T-helper 17 cell (primary cell): ENCODE measurements at places on chromosomes 2 and 18.

GRCh38 chr18:79465392-79465991, 69.8 kb downstream of the NFATC1 start:
- no peaks in the 10 kb centered on the region for H3K36me3 ChIP-seq
- peak overlapping the region; percentile 79 for H3K27ac ChIP-seq
- no peaks in the 10 kb centered on the region for H3K27me3 ChIP-seq
- peaks cover 8% of the 10 kb centered on the region for H3K4me1 ChIP-seq
- DNase-seq = no peak

DNA sequence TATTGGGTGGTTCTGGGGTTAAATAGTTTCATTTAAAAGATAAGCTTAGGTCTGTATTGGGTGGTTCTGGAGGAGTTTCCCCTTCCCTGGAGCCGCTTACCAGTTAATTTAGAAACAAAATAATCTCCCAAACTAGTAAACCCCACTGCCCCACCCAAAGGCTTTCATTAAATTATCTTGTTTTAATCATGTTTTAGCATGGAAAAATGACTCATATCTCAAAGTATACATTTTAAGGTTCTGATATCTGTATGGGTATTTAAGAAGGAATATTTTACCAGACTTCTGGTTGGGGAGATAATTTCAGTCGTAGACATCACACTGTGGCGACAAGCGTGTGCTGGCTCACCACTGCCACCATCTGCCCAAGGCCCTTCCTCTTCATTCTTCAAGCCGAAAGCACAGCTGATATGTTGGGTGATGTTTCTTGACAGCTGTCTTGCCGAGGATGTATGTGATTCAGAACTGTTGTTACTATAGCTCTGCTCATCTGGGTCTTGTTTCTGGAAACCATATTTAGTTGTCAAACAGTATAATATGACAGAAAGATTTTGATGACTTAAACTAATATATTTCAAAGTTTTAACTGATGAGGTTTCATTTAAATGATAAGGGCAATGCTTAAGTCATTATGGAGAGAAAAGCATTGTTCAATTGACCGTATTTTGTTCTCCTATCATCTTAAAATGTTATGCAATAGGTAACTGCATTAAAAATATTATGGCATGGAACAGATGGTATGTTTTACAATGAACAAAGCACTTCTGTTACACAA, 5.1 kb downstream of the FIGLA start:
- H3K27me3 ChIP-seq = peaks cover 50% of the 10 kb centered on the region
- H3K27ac ChIP-seq = no peak overlapping the region
- no peak for DNase-seq
- H3K4me3 ChIP-seq = no peak overlapping the region
- H3K4me1 ChIP-seq = peaks cover 7% of the 10 kb centered on the region
- peaks cover 8% of the 10 kb centered on the region for H3K36me3 ChIP-seq

- no peak overlapping the region for H3K27ac ChIP-seq
- H3K27me3 ChIP-seq = no peaks in the 10 kb centered on the region
- no peaks in the 10 kb centered on the region for H3K36me3 ChIP-seq
- H3K4me1 ChIP-seq = no peaks in the 10 kb centered on the region
- no peak overlapping the region for H3K4me3 ChIP-seq
These were observed 250.5 kb upstream of the TMEM200C start for GRCh38 chr18:6145645-6146306.

DNA sequence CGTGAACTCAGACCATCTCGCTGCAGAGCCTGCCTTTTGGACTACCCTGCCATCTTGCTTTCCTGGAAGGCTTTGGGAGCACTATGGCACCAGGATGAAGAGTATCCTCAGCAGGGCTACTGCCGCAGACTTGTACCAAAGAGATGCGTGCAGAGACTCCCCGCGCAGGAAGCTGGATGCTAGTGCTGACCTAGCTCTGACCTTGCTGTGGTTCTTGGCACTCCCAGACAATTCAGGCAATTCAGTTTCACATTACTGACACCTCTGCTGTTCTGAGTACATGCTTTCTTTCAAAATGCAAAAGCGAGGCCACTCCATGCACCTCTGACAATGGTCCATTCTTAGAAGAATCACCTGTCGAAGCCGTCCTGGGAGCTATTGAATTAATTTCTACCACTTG, 251.5 kb upstream of the MEX3C start:
- H3K4me3 ChIP-seq = no peak overlapping the region
- DNase-seq = no peak
- no peak overlapping the region for H3K27ac ChIP-seq
- H3K27me3 ChIP-seq = peaks cover 27% of the 10 kb centered on the region
- H3K4me1 ChIP-seq = no peaks in the 10 kb centered on the region
- H3K36me3 ChIP-seq = no peaks in the 10 kb centered on the region

GRCh38 chr2:141741652-141742051, 389.2 kb downstream of the LRP1B start:
- H3K27ac ChIP-seq = no peak overlapping the region
- no peak overlapping the region for H3K4me3 ChIP-seq
- no peak for DNase-seq
- no peaks in the 10 kb centered on the region for H3K27me3 ChIP-seq
- H3K4me1 ChIP-seq = no peaks in the 10 kb centered on the region

GRCh38 chr2:238499731-238500580, 73.2 kb downstream of the ASB1 start:
- H3K27ac ChIP-seq = no peak overlapping the region
- no peak overlapping the region for H3K4me3 ChIP-seq
- H3K27me3 ChIP-seq = no peaks in the 10 kb centered on the region
- no peaks in the 10 kb centered on the region for H3K36me3 ChIP-seq
- no peak for DNase-seq

GRCh38 chr18:69981948-69982347, 34.3 kb upstream of the CD226 start:
- no peaks in the 10 kb centered on the region for H3K36me3 ChIP-seq
- H3K27ac ChIP-seq = peak overlapping the region; percentile 29
- H3K27me3 ChIP-seq = no peaks in the 10 kb centered on the region

DNA sequence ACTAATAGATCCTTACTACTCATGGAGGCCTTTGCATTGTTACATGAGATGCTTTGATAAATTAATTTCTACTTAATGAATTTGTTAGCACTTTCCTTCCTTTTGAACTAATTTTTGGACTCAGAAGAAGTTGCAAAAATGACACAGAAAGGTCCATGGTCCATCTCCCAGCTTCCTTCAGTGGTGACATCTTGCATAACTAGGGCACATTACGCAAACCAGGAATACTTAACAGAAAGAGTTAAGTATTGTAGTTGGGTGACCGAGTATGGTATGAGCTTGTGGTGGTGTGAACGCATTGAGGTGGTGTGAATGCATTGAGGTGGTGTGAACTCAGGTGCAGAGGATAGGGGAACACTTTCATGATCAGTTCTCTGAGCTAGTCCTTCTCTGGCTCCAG, 151.1 kb upstream of the TWIST2 start:
- peaks cover 30% of the 10 kb centered on the region for H3K27me3 ChIP-seq
- H3K36me3 ChIP-seq = peaks cover 3% of the 10 kb centered on the region
- peaks cover 8% of the 10 kb centered on the region for H3K4me1 ChIP-seq
- H3K4me3 ChIP-seq = no peak overlapping the region
- no peak overlapping the region for H3K27ac ChIP-seq

GRCh38 chr2:20758997-20759396, 63.9 kb downstream of the LDAH start:
- no peak for DNase-seq
- peaks cover 13% of the 10 kb centered on the region for H3K4me1 ChIP-seq
- H3K27me3 ChIP-seq = no peaks in the 10 kb centered on the region

DNA sequence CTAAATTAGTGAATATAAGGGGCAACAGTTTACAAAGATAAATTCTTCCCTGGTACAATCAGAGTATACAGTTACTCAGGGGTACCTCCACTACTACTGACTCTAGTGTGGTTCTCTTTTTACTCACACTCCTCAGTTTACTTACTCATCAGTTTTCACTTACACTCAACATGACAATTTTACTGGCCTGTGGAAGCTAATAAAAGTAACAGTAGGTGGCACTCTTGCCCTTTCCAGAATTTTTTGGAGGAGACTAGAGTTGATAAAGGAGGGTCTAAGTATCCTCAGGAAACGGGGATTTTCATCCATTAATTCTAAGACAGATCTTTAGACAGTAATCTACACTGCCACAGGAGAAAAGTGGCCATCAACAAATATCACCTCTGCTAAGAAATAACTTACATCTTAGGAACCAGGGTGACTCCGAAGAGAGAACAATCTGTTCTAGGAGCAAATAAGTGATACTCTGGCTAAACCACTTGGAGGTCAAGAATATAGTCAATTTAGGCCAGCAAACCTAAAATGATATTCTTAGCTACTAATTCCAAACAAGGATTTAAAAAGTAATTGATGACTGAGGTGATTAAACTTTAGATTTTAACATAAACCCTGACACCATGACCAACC, 61.3 kb downstream of the ATL2 start:
- no peaks in the 10 kb centered on the region for H3K27me3 ChIP-seq
- no peak for DNase-seq
- peak overlapping the region; percentile 1 for H3K27ac ChIP-seq
- no peaks in the 10 kb centered on the region for H3K4me1 ChIP-seq
- H3K36me3 ChIP-seq = no peaks in the 10 kb centered on the region

- H3K27ac ChIP-seq = no peak overlapping the region
- no peak overlapping the region for H3K4me3 ChIP-seq
- no peaks in the 10 kb centered on the region for H3K36me3 ChIP-seq
- DNase-seq = no peak
- H3K27me3 ChIP-seq = no peaks in the 10 kb centered on the region
These were observed 282.5 kb downstream of the SLC8A1 start for GRCh38 chr2:40169430-40169829.

DNA sequence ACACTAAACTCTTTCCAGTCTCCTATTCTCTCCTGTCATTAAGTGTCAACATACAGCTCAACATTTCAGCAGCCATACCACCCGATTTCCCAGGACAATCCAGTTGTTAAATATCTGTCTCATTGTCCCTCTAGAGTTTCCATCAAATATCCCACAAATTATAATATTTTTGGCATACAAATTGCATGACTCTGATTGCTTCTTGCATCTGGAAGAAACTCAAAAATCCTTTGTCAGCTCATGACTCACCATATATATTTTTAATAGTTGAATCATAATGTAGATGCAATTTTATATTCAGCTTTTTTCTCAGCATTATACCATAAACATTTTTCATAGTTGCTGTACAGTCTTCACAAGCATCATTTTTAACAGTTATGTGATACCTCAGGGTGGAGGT, 7.2 kb downstream of the SLC30A3 start:
- DNase-seq = no peak
- peaks cover 11% of the 10 kb centered on the region for H3K36me3 ChIP-seq
- peaks cover 74% of the 10 kb centered on the region for H3K27me3 ChIP-seq
- H3K27ac ChIP-seq = no peak overlapping the region
- H3K4me3 ChIP-seq = no peak overlapping the region
- H3K4me1 ChIP-seq = peaks cover 5% of the 10 kb centered on the region

GRCh38 chr2:235098269-235098668, 146.5 kb downstream of the SH3BP4 start:
- peak overlapping the region; percentile 58 for H3K4me3 ChIP-seq
- H3K27ac ChIP-seq = peak overlapping the region; percentile 16
- no peak for DNase-seq

GRCh38 chr18:49892148-49892924, 79.0 kb upstream of the ACAA2 start:
- peak overlapping the region; percentile 3 for H3K27ac ChIP-seq
- peaks cover 26% of the 10 kb centered on the region for H3K27me3 ChIP-seq
- no peaks in the 10 kb centered on the region for H3K4me1 ChIP-seq
- no peak overlapping the region for H3K4me3 ChIP-seq

DNA sequence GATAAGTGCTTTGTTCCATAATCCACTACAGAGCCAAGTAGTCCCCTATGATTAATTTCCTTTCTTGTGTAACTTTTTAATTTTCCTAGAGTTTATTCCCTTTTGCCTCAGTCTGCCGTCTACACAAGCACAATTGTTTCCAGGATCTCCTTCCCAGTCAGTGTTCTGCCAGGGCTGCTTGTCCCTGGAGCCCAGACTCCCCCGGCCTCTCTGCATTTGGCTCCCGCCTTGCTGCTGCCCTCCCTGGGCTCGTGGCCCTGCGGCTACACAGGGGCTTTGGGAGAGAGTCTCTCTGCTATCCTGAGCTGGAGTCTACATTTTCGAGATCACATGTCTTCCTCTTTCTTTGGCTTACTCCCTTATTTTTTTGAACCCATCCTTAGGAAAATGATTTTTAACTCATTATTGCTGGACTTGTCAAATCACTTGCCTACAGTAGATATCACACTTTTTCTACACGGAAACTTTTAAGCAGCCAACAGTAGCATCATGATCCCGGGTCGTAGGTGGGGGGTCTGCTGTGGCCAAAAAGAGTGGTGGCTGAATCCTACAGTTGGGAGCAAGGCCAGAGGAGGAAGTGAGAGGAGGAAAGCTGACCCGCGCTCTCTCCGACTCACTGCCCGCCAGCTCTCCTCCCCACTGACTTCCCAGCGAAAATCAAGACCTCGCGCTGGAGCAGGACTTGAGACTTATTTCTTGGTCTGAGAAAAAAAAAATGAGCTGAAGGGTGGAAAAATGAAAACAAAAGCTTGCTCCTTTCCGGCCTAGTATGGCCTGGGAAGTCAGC, 9.4 kb downstream of the FBLN7 start:
- peaks cover 2% of the 10 kb centered on the region for H3K36me3 ChIP-seq
- DNase-seq = no peak
- no peak overlapping the region for H3K4me3 ChIP-seq
- peaks cover 14% of the 10 kb centered on the region for H3K27me3 ChIP-seq
